ENCODE measurements at places on chromosomes 5 and 9.

- DNase-seq: no peak
Observed at GRCh38 chr5:75756211-75756610, 39.0 kb upstream of the POC5 start.

GRCh38 chr9:87245271-87245670 lies 252.4 kb upstream of the DAPK1 start:
- no peak for DNase-seq

DNA sequence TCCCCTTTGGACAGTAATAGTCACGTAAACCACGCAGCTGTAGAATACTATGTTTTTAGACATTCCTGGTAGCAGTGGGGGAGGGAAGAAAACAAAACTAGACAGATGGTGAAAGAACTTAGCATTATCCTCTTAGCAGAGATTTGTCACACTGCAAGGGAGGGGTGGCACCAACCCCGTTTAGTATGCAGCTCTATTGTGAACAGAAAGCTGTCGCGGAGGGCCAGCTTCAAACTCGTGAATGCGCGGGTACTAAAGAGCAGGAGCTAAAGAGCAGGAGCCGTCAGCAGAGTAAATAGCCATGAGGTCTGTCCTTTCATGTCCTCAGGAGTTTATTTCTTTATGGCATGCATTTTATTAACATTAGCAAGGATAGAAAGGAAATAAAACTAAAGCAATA lies 141.9 kb upstream of the SLC12A2 start:
- DNase-seq: no peak

DNA sequence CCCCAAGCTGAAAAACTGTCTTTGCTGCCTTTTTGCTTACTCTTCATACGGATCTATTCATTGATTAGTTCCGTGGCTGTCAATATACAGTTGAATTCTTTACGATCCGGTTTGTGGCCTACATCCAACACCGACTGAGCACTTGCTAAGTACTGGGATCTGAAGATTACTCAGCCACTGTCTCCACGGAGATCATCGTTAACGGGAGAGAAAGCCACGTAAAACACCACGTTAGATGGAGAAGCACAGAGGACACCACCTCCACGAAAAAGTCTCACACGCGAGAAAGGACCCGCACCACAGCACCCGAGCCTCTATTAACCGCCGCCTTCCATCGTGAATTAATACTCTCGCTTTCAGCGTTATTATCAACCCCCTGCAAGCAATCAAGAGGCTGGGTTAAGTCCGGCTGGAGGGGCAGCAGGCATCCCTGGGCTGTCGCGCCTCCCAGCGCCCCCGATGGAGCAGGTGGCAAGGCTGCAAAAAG lies 650 bp downstream of the ELP1 start:
- peak; percentile 4 for DNase-seq

DNA sequence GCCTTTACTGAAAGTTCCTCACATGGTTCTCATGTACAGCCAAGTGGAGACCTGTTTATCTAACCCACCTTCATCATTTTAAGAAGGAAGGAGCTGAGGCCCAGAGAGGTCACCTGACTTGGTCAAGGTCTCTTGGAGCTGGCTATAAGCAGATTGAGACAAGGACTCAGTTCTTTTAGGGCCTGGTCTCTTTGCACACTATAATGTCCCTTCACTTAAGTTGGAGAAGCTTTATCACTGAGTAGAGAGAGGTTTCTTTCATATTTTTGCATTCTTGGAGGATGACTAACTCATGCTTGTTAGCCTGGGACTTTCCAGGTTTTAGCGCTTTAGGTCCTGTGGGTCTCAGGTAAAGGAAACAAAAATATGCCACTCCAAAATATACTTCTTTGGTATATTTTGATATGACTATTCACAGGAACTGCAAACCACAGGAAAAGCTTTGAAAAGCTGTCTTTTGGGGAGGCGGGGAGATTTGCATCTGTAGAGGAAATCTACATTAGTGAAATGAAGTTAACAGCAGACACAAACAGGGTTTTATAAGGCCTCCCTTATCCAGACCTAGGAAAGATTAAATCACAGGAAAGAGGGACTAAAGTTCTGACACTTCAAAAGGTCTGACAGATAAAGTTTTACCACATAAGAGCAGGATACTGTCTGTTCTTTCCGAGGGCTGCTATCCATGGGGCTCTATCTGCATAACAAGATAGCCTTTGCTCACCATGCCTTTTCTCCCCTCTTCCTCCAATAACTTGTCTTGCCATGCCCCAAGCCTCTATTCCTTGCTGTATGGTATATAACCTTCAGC lies 95.8 kb upstream of the ANKRD55 start:
- DNase-seq: no peak

All from RPMI8226 (cell line).